ENCODE measurements at places on chromosomes 7 and 10. TPM values are rescaled to one million over a fixed set of nuclear protein-coding genes. Genes with fewer than 3 reads are reported as not detected.

The EBLN1 gene
- not detected for total RNA-seq

The HIBADH gene
- 20.9 TPM for total RNA-seq

GRCh38 chr7:18357691-18358090 is 137.9 kb upstream of the HDAC9 start:
- DNase-seq: no peak

- DNase-seq: no peak
Measured at GRCh38 chr7:134787064-134787463, 7.6 kb downstream of the CALD1 start.

DNA sequence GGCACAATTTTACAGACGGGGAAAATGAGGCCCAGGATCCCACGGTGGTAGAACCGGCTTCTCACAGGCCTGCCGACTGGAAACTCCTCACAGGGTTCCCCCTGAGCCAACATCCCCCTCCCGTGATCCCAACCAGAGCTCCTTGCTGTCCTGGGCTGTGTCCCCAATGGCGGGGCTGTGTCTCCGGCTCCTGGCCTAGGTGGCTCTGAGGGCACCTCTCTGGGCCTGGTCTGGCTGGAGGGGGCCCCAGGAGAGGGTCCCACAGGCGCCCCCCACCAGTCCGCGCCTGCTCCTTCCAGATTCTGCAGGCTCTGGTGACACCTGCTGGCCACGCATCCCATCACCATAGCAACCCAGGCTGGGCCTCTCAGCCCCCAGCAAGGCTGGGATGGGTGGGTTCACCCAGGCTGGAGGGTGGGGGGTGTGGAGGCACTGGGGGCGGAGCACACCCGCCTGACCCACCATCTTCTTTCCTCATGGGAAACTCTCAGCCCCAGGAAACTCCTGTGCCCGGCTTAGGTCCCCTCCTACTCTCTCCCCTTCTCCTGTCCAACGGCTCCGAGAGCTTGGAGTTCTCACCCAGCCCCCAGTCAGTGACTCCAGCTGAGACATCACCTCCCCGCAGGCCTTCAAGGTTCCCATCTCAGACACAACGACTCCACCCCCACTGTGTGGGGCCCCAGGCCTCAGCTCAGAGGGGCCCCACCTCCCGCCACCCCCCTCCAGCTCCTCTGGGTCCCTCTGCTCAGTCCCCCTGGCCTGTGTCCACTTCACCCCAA is 27.1 kb upstream of the TNRC18 start:
- DNase-seq: peak; percentile 63

DNA sequence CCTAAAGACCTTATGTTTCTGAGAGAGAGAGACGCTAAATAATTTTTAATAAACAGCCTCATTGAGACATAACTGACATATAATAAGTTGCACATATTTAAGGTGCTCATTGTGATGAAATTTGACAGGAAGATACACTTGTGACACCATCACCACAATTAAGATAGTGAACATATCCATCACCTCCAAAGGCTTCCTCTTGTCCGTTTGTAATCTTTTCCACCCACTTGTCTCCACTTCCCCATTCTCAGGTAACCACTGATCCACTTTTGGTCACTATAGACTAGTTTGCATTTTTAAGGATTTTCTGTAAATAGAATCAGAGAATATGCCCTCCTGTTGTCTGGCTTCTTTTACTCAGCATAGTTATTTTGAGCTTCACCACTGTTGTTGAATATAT is 195.1 kb upstream of the WDR11 start:
- DNase-seq: no peak

DNA sequence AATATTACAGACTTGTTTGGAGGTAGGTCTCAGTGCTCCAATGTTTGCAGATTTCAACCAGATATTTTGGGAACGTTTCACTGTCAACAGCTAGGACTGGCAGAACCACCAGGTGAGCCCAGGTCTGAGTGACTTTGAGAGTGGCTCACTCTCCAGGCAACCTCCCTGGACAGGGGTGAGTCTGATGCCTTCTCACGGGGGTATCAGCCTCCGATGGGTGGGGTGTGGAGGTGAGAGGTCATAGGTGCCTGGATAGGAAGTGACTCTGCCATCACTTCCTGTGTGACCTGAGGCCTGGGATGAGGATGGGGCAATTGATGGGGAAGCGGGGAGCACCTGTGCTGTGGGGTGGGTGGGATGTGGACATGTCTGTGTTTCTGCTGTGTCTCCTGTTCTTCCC is 4.6 kb downstream of the AZGP1 start:
- no peak for DNase-seq

Measured in activated CD8-positive, alpha-beta T cell treated with anti-CD3 and anti-CD28 coated beads for 36 hours (primary cell).